Stimulated activated CD4-positive, alpha-beta T cell treated with anti-CD3 and anti-CD28 coated beads, Interleukin-12 subunit alpha, Interleukin-12 subunit beta, amount 100 ng/mL, for 24 hours (primary cell): ENCODE measurements at places on chromosomes 11 and 22.

GRCh38 chr11:134516529-134516928, 104.5 kb upstream of the B3GAT1 start:
- DNase-seq, result no peak

- no peak for DNase-seq
Measured at GRCh38 chr11:62961017-62961570, 23.7 kb downstream of the SLC22A6 start.

GRCh38 chr22:29630987-29631386, 27.6 kb downstream of the NF2 start:
- DNase-seq, result no peak

DNA sequence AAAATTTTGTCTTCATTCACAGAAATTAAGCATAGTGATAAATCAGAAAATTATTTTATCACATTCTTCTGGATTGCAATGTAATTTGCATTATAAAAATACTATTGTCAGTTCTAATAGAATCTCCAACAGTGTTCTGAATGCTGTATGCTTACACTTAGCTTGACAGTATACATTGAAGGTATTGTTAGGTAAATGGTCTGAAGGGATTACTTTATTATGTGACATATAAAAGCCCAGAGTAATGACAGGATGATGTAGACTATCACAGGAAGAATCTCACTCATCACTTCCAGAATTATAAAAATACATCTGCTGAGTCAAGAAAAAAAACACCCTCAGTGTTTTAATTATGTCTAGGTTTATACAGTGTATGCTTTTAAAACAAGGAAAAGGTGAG, 1532.5 kb upstream of the RAG2 start:
- no peak for DNase-seq

DNA sequence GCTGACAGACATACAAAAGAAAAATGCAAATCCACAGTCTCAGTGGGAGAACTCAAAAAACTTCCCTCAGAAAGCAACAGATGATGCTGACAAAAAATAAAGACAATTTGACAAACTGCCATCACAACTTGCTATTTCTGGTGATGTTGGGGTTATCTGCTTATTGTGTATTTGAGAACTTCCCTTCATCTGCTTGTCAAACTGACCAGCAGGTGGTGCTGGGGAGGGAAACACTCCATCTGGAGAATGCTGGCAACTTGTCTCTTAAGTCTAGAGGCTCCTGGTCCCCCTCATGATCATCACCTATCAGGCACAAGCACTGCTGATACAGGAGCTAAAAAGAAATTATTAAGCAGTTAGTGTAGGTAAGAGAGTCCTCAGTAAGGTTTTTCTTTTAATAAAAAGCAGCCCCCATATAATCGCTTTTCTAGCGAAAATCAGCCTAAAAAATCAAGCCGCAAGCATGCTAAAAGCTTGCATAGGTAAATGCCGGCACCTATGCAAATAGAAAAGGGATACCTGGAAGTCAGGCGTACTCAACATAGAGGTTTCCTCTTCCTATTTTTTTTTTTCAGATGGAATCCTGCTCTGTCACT, 9.8 kb upstream of the FAM111B start:
- peak; percentile 40 for DNase-seq

- no peak for DNase-seq
Measured at GRCh38 chr22:45602824-45603595, 68.6 kb upstream of the ATXN10 start.

DNA sequence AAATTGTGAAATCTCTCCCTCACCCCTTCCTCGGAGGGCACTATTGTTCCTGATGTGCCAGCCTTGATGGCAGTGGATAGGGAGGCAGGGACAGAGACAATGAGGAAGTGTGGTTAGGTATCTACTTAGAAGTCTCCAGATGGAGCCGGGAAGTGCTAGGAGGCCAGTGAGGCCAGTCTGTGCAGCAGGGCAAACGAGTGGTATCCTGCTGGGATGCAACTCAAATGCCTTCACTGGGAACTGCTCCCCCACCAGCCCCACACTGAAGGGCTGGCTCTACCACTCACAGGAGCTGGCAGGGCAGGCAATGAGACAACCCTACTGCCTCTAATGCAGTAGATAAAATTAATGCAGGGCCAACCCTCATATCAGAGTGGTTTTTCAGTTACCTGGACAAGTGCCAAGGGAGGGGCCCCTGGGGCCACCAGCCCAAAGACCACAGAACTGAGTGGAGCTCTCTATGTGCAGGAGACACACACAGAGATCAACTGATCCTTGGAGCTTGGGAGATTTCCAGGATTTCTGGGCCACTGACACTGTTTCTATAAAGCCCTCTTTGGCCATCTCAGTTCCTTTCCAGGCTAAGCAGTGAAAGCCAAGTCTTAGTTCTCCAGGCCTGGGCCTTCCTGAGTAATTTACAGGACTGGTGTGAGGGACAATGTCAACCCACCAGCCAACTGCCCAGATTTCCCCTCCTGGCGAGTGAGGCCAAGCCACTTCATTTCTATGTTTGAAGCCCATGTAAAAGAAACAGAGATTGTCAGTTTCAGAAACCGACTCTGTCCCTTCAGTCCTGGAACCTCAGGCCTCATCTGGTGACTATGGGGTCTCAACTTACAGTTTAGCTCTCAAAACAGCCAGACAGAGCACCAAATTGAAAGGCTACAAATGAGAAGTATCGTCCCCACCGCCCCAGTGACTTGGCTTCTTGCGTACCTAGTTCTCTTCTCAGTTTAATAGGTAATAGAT, 4.1 kb downstream of the MIF start:
- no peak for DNase-seq

DNA sequence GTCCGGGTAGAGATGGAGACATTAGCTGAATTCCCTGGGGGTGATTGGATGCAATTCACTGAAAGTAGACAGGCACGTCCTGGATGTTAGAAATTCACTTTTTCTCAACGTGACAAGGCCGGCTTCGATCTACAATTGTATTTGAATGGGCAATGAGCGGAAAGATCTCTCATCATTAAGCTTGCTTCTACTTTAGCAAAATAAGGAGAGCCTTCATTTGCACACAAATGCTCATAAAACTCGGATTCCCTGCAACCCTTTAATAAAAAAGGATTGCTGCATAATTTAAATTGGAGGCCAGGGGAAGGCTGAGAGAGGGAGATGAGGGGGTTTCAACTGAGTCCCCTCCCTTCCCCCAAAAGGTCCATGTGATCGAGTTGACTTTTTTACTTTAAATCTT, 10.6 kb upstream of the PAX6 start:
- DNase-seq, result no peak

- no peak for DNase-seq
Measured at GRCh38 chr11:119062779-119063178, 4.8 kb upstream of the VPS11 start.

DNA sequence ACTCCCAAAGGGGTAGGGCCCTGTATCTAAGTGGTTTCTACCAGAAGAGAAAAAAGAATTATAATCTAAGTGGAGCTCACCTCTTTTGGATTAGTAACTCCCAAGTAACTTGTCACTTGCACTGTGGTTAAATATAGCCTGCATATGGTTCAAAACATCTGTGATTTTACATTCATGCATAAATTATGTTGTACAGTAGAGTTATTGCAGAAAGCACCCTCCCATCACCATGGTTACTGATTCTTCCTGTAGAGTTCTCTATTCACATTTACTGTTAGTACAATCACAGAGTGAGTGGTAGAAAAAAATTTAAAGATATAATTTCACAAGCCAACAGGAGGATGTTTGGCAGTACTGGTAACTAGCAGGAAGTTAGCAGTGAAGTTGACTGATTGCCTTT, 80.4 kb downstream of the LRRC4C start:
- DNase-seq, result no peak

DNA sequence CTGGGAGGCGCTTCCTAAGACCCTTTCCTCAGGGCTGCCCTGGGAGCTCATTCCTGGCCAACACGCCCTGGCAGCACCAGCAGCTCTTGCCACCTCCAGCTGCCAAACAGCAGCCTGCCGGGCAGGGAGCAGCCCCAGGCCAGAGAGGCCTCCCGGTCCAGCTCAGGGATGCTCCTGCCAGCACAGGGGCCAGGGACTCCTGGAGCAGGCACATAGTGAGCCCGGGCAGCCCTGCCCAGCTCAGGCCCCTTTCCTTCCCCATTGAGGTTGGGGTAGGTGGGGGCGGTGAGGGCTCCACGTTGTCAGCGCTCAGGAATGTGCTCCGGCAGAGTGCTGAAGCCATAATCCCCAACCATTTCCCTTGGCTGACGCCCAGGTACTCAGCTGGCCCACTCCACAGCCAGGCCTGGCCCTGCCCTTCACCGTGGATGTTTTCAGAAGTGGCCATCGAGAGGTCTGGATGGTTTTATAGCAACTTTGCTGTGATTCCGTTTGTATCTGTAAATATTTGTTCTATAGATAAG, 7.6 kb downstream of the SLC39A13 start:
- no peak for DNase-seq

DNA sequence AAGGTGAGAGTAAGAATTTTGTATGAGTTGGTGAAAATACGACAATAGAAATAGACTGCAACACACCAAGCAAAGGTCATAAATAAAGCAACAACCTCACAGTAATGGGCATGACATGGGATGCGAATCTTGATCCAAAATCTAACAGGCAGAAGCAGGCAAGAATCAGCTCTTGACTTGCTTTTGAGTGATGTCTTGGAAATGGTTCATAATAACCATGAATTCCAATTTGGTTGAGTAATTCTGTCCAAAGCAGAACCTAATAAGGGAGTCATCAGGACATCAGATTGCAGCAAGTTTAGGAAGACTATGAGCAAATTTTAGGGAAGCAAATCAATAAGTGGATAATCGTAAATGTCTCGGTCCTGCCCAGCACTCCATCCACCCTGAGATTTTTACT, 224.0 kb upstream of the ISX start:
- no peak for DNase-seq
